ENCODE measurements at places on chromosomes 1 and 21. TPM values are rescaled to one million over a fixed set of nuclear protein-coding genes. Genes with fewer than 3 reads are reported as not detected.

Gene GPR37L1
- 0.82 TPM for total RNA-seq

Gene SPATA1
- 1.2 TPM for total RNA-seq

Gene GATAD2B
- 15.5 TPM for total RNA-seq

Gene IVL
- not detected for total RNA-seq

DNA sequence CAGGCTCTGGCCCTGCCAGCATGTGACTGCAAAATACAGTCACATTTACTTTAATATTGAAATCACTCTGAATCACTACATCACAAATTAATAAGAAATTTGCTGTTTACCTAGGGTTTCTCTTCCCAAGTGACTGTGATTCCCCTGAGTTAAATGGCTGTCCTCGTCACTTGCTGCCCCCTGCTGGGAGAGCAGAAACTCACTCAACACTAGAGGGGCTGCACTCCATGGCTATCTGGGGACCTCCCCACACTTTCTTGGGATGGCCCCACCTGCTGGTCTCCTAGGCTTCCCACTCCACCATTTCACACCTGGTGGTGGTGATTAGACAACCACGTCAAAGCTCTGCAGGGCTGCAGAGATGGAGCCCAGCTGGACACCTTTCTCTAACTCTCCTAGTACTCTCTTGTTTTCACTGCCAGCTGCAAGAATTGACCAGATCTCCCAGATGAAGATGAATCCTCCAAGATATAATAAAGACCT lies 63.4 kb downstream of the CD2 start:
- no peak for DNase-seq

DNA sequence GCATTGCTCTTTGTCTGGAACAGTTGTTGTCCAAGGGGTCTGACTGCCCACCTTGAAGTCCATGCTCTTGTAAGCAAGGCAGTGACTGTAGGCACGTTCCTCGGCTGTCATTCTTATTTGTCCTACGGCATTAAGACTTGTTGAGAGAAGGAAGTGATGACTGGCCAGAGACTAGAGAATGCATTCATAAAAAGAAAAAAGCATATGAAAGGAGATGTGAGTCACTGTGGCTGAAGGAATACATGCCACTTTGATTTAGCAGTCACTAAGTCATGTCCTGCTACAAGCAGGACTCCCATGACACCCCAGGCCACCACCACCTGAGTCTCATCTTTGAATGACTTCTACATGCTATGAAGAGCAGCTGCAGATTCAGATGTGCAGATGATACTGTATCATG lies 50.5 kb downstream of the CNN3 start:
- DNase-seq: no peak

DNA sequence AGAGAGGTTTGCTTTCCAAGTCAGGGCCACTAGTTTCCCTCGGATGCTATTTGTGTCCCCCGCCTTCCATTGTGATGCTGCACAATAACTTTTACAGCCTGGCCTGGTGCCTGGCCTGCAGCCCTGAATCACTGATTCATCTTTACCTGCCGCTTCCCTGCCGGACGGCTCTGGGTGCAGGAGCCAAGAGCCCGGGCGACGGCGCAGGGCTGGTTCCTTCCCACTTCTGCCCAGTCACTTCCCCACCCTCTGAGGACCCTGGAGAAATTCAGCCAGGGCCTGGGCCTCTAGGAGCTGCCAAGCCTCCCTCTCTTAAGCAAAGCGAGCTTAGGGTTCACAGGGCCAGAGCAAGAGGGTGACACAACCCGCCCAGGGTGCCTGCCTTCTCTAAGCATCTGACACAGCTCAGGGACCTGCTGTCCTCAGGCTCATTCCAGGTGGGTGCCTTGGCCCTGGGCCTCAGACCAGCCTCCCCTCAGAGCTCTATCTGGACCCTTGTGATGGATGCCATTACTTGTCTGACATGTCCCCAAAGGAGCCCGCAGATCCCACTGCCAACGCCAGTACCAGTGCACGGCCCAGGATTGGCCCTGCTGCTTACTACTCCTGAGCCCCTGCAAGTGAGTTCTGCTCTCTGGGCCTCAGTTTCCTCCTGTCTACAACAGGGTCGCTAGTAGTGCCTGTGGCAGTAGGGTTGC lies 381.0 kb upstream of the VAMP3 start:
- no peak for DNase-seq

- DNase-seq: no peak
These were observed 27.4 kb upstream of the KIRREL1 start for GRCh38 chr1:157966031-157966537.

DNA sequence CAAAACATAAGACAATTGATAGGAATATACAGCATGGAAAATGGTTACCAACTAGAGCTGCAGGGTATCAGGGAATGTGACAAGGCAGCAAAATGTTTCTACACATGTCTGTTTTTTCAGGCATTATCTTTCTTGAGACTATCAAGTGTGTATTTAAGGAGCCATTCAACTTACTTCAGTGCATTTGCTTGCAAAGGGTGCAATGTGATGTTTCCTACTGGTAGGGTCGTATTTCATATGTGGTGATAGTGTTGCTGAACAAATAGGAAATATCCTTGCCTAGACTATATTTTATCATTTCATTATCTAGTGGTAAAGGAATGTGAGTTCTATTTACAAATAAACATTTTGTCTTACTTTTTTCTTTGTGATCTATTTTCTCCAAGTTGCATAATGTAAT lies 42.4 kb downstream of the PTPRC start:
- DNase-seq: no peak

- no peak for DNase-seq
These were observed 7.7 kb upstream of the ABL2 start for GRCh38 chr1:179237222-179237621.

Data from frontal cortex (tissue), 4 donors.